Smooth muscle cell of bladder (primary cell): ENCODE measurements at places on chromosomes 11 and 22. TPM values are rescaled to one million over a fixed set of nuclear protein-coding genes. Genes with fewer than 3 reads are reported as not detected.

The ZP1 gene
- 0.55 and 1.00 TPM in 2 replicates for total RNA-seq

The OR6T1 gene
- not detected in 2 replicates for total RNA-seq

The FDXACB1 gene
- 1.3 and 1.8 TPM in 2 replicates for total RNA-seq

The SIK2 gene
- 9.4 and 9.7 TPM in 2 replicates for total RNA-seq

The PRAME gene
- not detected in 2 replicates for total RNA-seq

The SCO2 gene
- total RNA-seq, result 0.57 and 1.6 TPM in 2 replicates

The FBLN1 gene
- 118 and 184 TPM in 2 replicates for total RNA-seq

The HBG2 gene
- total RNA-seq, result not detected in 2 replicates

The SYT13 gene
- not detected in 2 replicates for total RNA-seq

The APOA4 gene
- not detected in 2 replicates for total RNA-seq

The INPP5J gene
- 0.09 and 0.14 TPM in 2 replicates for total RNA-seq

The MTMR3 gene
- total RNA-seq, result 20.5 and 23.9 TPM in 2 replicates

The ELF5 gene
- not detected in 2 replicates for total RNA-seq

The MISFA gene
- 0.18 and 0.71 TPM in 2 replicates for total RNA-seq

The REXO2 gene
- 376 and 603 TPM in 2 replicates for total RNA-seq

The CATSPER1 gene
- total RNA-seq, result 0.14 TPM in 1 of 2 replicates, not detected in the other

The MRGPRE gene
- total RNA-seq, result not detected in 2 replicates

The SULT4A1 gene
- total RNA-seq, result 0.09 and 0.14 TPM in 2 replicates

The TSKU gene
- total RNA-seq, result 14.1 and 19.5 TPM in 2 replicates

The MPPED2 gene
- not detected in 2 replicates for total RNA-seq

The SLC39A13 gene
- total RNA-seq, result 38.4 and 47.0 TPM in 2 replicates

The SCGB1C1 gene
- not detected in 2 replicates for total RNA-seq

The MYBPC3 gene
- not detected in 2 replicates for total RNA-seq

The MS4A6E gene
- total RNA-seq, result not detected in 2 replicates

The SCGB1D2 gene
- total RNA-seq, result not detected in 2 replicates

The GRAP2 gene
- total RNA-seq, result under 0.01 TPM in 1 of 2 replicates, not detected in the other

The SLC22A12 gene
- total RNA-seq, result not detected in 2 replicates

The MS4A3 gene
- not detected in 2 replicates for total RNA-seq

The C22orf42 gene
- total RNA-seq, result not detected in 2 replicates

The CALCB gene
- total RNA-seq, result under 0.01 TPM in 1 of 2 replicates, not detected in the other

The ABTB2 gene
- total RNA-seq, result 3.1 and 3.8 TPM in 2 replicates

The RRP8 gene
- 7.7 and 10.1 TPM in 2 replicates for total RNA-seq

The WBP2NL gene
- 0.28 and 0.46 TPM in 2 replicates for total RNA-seq

The MPZL3 gene
- total RNA-seq, result 0.28 TPM in 2 replicates

The LPXN gene
- total RNA-seq, result 4.3 and 8.1 TPM in 2 replicates

The NOX4 gene
- total RNA-seq, result under 0.01 and 0.92 TPM in 2 replicates

The CNGA4 gene
- under 0.01 and 0.09 TPM in 2 replicates for total RNA-seq

The DNAL4 gene
- total RNA-seq, result 17.2 and 21.4 TPM in 2 replicates

The ATL3 gene
- total RNA-seq, result 120 and 130 TPM in 2 replicates

The OR8G5 gene
- not detected in 2 replicates for total RNA-seq

The TIGD3 gene
- 0.14 and 0.18 TPM in 2 replicates for total RNA-seq

The MPEG1 gene
- total RNA-seq, result not detected in 2 replicates

The A4GALT gene
- 13.7 and 20.6 TPM in 2 replicates for total RNA-seq

The KDM4D gene
- total RNA-seq, result 0.37 and 0.43 TPM in 2 replicates

The ACRV1 gene
- not detected in 2 replicates for total RNA-seq

The PHF21B gene
- total RNA-seq, result not detected in 2 replicates
